ENCODE measurements at places on chromosomes 13 and 19. TPM values are rescaled to one million over a fixed set of nuclear protein-coding genes. Genes with fewer than 3 reads are reported as not detected.

The LGALS7 gene
- not detected for total RNA-seq

The FGF22 gene
- total RNA-seq, result not detected

The SHISA2 gene
- 0.54 TPM for total RNA-seq

The ZNF682 gene
- total RNA-seq, result 0.97 TPM

The CLC gene
- not detected for total RNA-seq

The NLRP7 gene
- total RNA-seq, result not detected

The CKM gene
- 1.8 TPM for total RNA-seq

The CLDN10 gene
- not detected for total RNA-seq

The PGPEP1 gene
- total RNA-seq, result 3.4 TPM

The PDE4C gene
- 5.2 TPM for total RNA-seq

The HIF3A gene
- total RNA-seq, result 18.8 TPM

The SYCN gene
- not detected for total RNA-seq

The TMPRSS9 gene
- total RNA-seq, result not detected

The KLK4 gene
- total RNA-seq, result not detected

The ZNF547 gene
- total RNA-seq, result 5.0 TPM

The PRX gene
- 1.8 TPM for total RNA-seq

The ZNF345 gene
- 1.6 TPM for total RNA-seq

The POGLUT2 gene
- 30.8 TPM for total RNA-seq

The LPAR2 gene
- total RNA-seq, result 1.1 TPM

The CEACAM19 gene
- total RNA-seq, result 1.6 TPM

The TRPC4 gene
- 5.5 TPM for total RNA-seq

The KL gene
- not detected for total RNA-seq

The KBTBD6 gene
- total RNA-seq, result 5.2 TPM

The DAPK3 gene
- total RNA-seq, result 105 TPM

The MZT1 gene
- 11.3 TPM for total RNA-seq

The SIGLEC12 gene
- not detected for total RNA-seq

The CXCL17 gene
- total RNA-seq, result not detected

The PPP1R12C gene
- total RNA-seq, result 58.6 TPM

The CACNG7 gene
- total RNA-seq, result 11.3 TPM

The PIN1 gene
- total RNA-seq, result 88.3 TPM

The MEDAG gene
- total RNA-seq, result 2.4 TPM

The KCNN4 gene
- not detected for total RNA-seq

The CDX2 gene
- not detected for total RNA-seq

The SACS gene
- 28.0 TPM for total RNA-seq

The TEKTIP1 gene
- total RNA-seq, result not detected

The SLC7A9 gene
- not detected for total RNA-seq

The SLITRK6 gene
- total RNA-seq, result 1.4 TPM

The MBD3L3 gene
- total RNA-seq, result not detected

The ZNF628 gene
- 2.4 TPM for total RNA-seq

The KASH5 gene
- total RNA-seq, result not detected

The NLRP5 gene
- total RNA-seq, result not detected

The PROZ gene
- not detected for total RNA-seq

The ZNF836 gene
- 11.0 TPM for total RNA-seq
